ENCODE measurements at places on chromosomes 7 and 10.
A peak's percentile ranks its signal among the peaks of the same experiment; 100 is the strongest.

- no peak for DNase-seq
Measured at GRCh38 chr7:63087575-63088190, 911.0 kb upstream of the ZNF722 start.

- DNase-seq: no peak
Measured at GRCh38 chr10:77649333-77650331, 12.0 kb upstream of the KCNMA1 start.

GRCh38 chr7:158499082-158499455 lies 88.6 kb downstream of the PTPRN2 start:
- no peak for DNase-seq

GRCh38 chr7:12930534-12930933 lies 243.1 kb downstream of the ARL4A start:
- no peak for DNase-seq

DNA sequence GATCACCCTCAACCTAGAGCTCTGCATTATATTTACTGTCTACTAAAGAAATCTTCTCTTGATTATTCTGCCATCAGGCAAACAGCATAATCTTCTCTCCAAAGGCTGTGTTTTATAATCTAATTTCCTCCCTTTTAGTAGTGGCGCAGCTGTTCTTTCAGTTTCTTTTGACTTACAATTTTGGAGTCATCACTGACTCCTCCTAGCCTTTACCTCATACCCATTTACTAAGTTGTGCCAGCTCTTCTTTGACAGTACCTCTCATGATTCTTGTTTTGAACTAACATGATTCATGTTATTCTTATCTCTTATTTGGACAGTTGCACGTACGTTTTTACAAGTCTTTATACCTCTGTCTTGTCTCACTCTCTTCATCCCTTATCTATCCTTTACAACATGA lies 113.0 kb downstream of the FOXP2 start:
- DNase-seq: no peak

DNA sequence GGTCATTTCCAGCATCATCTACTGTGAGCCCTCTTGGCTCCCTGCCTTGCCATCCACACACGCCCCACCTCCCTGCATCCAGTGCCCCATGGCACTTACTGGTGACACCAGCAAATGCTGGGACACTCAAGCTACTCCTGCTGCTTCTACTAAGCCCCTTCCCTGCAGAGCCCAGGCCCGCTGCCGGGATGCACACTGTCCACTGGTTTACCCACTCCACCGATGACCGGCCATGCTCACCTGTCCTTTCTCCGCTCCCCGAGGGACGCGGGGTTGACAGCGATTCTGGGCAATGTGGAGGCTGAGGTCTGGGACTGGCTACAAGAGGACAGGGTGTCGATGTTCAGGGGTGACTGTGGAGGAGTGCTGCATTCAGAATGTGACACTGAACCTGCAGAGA lies 110.2 kb downstream of the DLG5 start:
- no peak for DNase-seq

DNA sequence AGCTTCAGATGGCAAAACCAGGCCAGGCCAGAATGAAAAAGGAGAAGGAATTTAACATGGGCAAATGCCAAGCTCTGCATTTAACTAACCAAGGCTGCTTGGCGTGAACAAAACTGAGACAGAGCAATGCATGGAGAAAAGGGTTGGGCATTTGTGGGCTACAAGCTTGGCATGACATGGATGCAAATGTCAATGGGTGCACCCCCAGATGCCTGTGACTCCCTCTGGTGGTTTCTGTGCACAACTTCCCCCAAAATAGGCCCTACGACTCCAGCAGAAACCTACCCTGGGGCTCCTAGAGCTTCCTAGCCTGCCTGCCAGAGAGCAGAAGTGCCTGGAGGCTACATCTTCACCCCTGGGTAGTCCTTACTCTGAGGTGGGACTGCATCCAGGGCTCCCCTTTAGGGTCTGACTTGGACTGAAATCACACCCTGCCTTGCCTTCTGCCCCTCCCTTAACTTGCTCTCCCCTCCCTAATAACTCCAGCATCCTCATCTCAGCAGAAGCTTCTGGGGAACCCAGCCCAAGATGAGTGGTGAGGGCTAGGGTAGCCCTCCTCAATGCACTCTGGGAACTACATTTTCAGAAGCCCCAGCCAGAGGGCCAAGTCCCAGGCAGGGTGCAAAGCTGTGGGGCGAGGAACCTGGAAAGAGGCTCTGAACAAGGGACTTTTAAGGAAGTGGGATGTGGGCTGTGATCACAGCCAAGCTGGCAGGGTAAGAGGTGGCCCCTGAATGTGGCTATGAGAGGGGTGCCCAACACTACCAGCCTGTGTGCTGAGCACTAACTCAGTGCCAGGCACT lies 11.3 kb downstream of the GPRIN2 start:
- DNase-seq: no peak

GRCh38 chr10:111233439-111233838 lies 156.6 kb downstream of the ADRA2A start:
- DNase-seq: no peak

DNA sequence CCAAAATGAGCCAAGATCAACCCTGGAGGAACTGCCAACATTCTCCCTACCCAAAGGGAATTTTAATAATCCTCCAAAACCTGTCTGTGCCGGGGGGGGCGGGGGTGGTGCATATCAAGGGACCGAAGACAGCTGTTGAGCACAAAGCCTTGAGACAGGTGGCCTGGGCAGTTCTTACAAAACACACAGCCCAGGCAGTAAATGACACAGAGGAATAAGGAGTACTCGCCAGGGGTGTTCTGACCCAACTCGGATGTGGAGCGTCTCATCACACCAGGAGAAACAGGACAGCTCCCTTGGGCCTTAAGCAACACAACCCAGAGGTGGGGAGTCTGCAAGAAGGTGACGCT lies 35.6 kb downstream of the PLAC9 start:
- no peak for DNase-seq

GRCh38 chr7:55365205-55365674 lies at the start of gene LANCL2:
LANCL2 (plus strand) TSS chr7:55365337; CDS start chr7:55366026, 689 bp downstream.
- DNase-seq: no peak

DNA sequence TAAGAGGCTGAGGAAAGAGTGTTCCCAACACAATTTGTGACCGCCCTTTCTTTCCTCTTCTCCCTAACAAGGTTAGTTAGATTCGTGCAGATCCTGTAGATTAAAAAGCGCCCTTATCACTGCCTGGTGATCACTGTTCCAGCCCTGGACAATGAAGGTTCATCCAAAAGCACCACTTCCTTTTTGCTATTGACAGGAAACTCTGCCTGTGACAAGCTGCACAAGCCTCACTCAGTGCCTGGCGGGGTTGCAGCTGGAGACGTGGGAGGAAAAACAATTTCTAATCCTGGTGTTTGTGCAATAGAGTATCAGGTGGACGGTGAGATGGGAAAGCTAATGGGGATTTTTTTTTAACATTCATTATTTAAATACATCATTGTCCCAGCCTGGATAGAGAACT lies 105.9 kb upstream of the CAV2 start:
- DNase-seq: no peak

GRCh38 chr7:2411815-2412586 lies 8.6 kb downstream of the CHST12 start:
- DNase-seq: no peak

DNA sequence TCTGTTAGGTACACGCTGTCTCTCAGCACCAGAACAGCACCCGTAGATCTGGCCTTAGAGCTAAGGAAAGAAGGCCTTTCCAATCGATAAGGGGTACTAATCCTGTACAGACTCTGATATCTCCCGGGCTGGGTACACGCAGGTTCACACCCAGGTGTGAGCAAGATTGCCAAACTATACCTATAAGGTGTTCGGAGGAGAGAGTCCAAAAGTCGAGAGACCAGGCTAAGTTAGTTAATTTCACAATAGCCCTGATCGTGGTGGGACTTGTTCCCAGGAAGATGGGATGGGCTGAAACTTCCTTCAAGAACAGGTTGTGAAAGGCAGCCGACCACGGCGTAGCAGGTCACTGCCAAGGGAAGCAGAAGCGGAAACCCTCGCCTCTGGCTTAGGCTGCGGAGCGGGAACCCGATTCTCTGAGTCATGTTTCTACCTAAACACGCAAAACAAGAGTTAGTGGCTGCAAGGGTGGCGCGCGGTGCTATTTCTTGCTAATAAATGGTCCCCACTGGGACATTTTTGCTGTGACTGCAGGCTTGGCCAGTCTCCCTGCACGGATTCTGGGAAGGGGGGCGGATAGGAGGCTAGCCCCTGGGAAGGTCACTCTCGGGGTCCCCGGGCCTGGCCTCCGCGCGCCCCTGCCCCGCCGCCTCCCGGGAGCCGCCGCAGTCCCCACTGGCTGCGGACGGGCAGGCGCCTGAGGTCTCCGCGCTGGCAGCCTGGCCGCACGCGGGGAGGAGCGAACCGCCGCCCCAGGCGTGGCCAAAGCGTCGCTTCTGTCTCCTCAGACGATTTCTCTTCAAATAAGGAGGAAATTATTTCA lies 75.4 kb upstream of the PDSS1 start:
- DNase-seq: no peak

DNA sequence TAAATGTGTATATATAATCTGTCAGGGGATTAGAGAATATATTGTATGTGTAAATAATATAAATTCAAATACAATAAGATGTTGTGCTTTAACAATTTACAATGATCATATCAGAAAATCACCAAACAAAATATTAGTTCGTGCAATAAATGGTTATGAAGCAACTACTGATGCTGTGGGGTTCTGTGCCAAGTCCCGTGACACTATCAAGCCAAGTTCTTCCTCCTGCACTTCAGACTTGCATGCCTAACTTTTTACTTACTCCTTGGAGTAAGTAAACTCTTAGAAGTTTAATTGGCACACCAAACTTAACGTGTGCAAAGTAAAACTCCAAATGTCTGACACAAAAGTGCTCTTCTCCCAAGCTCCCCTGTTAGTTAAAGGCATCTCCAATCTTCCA lies 26.5 kb upstream of the TMEM254 start:
- no peak for DNase-seq

DNA sequence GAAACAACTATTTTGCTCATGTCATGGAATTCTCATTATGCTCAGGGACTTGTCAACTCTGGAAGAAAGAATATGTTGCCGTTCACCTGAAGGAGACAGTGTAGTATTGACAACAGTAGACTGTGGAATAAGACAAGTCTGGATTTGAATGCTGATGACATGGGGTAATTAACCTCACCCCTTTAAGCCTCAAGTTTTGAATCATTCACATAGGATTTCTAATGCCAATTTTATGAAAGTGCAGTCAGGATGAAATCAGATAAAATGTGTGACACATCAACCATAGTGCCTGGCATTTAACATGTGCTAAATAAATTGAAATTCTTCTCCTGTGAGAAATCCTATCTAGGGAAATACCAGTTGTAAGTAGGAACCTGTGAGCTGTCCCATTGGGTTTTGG lies 305.8 kb downstream of the KIF20B start:
- no peak for DNase-seq

DNA sequence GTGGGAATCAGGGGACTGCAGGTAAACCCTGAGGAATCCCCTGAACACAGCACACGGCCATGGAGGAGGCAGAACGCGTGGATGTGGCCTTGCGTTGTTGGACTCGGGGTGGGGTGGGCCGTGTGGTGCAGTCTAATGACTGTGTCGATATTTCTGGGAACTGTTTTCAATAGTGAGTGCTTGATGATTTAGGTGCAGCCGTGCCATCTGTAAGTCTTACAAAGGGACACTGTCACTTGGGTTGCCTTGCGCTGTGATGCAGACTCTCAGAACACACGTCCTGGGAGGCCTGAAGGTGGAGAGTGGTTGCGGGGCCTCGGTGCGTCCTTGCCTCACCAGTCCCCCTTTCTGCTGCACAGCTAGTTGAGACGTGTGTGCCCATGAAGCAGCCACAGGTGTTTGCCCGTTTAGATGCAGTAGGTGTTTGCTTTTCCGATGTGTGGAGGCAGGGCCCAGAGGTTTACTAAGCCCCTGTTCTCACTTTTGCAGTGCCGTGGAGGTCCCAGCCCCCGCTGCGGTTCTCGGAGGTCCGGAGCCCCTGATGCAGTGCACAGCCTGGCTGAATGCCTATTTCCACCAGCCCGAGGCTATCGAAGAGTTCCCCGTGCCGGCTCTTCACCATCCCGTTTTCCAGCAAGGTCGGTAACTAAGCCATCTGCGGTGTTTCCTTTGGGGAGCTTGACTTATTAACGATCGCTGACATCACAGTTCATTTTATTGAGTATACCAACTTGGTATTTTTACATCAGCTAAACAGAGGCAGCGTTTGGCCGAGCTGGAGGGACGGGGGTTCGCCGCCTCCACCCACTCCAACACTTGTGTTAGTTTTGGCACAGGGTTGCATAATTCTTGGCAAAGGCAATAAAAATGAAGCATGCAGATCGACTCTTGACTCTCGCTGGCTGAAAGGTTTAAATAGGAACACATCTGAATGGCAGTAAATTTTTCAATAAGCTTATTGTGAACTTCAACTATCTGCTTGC lies 240.7 kb downstream of the MGMT start:
- no peak for DNase-seq

DNA sequence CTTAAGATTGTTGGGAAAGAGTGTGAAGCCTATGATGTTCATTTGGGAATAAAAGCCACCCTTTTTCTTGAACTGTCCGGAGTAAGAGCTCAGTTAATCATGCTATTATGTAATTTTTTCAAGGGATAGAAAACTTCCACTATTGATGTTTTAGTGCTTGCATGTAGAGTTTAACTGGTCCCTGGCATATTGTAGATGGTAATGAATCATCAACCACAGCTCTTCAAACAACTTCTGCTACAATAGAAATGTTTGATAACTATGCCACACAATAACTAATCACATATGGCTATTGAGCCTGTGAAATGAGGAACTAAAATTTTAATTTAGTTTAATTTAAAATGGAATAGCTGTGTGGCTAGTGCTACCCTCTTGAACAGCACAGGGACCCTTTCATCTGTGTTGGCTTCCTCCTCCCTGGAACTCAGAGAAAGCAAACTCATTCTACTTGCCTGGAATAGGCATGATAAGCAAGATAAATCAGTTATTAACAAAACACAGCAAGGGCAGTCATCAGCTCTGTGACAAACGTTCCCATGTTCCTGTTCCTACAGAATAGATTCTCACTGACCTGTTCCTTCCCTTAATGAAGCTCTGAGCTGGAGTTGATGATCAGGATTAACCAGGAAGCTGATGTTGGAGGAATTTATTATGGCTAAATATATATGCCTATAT lies 4.9 kb upstream of the SRI start:
- DNase-seq: no peak

- DNase-seq: no peak
Measured at GRCh38 chr10:101708870-101709269, 13.9 kb upstream of the FBXW4 start.

DNA sequence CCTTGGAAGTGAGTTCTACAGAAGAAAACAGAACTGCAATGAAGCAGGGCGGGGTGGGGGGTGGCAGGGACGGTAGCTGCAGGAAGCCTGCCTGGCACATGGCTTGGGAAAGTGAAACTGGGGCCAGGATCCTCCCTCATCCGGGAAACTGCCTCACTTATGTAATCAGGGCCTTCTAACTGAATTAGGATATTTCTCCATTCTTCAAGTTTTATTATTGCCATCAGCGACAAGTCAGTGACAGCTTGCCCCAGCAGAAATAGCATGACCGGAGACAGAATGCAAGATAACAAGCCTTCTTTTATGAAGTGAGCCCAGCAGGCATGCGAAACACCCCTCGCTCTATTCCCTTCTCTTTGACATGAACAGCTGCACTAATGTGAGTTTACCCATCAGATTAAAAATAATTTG lies 77.5 kb upstream of the CACUL1 start:
- DNase-seq: no peak

GRCh38 chr7:21364801-21365271 lies 63.0 kb upstream of the SP4 start:
- no peak for DNase-seq

- peak; percentile 71 for DNase-seq
Measured at GRCh38 chr7:91263384-91264045, 718 bp upstream of the FZD1 start.
